ENCODE measurements at places on chromosomes 13 and 19.

GRCh38 chr13:44643256-44643655 lies 67.1 kb upstream of the TSC22D1 start:
- DNase-seq: no peak

DNA sequence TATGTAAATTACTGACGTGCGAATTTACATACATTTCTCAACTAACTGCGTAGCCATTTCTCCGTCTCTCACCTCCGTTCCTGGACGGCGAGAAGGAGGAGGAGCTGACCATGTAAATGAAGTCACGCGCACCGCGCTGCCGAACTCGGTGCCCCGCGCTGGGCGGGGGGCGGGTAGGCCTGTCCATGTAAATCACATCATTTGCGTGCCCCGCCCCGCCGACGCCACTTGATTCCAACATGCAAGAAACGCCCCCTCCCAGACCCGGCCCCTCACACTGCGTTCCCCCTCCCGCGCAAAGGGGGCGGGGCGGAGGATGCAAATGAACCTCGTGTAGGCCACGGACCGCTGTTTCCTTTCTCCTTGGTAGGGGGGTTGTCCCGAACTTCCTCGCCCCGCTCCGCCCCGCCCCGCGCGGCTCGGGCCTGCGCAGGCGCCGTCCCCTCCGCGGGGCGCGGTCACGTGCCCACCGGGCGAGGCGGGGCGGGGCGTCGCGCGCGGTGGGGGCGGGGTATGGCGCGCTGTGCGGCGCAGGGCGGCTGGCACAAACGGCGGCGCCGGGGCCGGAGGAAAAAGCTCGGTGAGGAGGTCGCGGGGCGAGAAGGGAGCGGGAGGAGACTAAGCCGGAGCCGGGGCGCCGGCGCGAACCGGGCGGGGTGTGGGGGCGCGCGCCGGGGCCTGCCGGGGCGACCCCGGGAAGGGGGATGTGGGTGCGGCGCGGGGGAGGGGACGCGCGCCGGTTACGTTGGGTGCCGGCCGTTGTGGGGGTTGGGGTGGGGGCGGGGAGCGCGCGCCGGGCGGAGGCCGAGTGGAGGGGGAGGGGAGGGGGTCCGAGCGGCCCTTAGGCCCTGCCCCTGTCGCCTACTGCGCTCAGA lies at the start of gene EGLN2:
EGLN2 (plus strand) TSS at position 509 of the 875 bp plus-strand sequence. CDS start 1,382 bp downstream, outside the sequence.
- peak; percentile 100 for DNase-seq

DNA sequence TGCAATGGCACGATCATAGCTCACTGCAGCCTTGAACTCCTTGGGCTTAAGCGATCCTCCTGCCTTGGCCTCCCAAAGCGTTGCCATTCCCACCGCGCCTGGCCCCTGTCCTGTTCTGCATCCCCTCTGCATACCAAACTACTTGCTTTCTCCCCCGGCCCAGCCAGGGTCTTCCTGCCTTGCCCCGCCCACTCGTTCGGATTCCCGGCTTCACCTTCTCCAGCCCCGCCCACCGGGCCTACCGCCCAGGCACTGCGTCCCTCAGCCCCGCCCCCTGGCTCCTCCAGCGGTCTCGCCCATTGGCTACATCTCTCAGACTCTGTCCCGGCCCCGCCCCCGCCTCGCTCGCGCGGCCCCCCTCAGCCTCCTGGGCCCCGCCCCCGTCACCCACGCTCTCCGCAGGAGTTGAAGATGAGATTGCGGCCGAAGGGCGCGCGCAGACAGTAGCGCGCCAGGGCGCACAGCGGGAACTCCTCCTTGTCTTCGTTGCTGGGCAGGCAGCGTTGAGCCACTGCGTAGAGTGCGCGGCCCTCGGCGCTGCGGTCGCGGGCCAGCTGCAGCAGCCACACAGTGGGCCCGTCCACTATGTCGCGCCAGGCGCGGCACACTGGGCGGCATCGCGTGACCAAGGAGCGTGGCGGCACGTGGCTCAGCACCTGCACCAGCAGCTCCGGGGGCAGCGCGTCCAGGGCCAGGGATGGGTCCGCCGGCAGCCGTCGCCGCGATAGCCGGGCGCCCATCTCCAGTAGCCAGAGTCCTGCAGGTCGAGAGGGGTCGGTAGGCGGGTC lies 19.0 kb downstream of the MRPS12 start:
- peak; percentile 78 for DNase-seq

GRCh38 chr19:8498295-8498694 lies 4.1 kb downstream of the PRAM1 start:
- no peak for DNase-seq

- no peak for DNase-seq
Observed at GRCh38 chr13:33277037-33277740, 8.4 kb downstream of the STARD13 start.

DNA sequence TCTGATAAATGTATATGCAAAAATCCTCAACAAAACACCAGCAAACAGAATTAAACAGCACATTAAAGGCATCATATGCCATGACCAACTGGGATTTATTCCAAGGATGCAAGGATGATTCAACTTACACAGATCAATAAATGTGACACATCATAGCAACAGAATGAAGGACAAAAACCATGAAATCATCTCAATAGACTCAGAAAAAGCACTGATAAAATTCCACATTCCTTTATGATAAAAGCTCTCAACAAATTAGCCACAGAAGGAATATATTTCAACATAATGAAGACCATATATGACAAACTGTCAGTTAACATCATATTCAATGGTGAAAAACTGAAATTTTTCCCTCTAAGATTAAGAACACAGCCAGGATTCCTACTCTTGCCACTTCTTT lies 691.6 kb downstream of the DIAPH3 start:
- no peak for DNase-seq

GRCh38 chr19:33290082-33290815 lies 12.1 kb downstream of the CEBPA start:
- no peak for DNase-seq

DNA sequence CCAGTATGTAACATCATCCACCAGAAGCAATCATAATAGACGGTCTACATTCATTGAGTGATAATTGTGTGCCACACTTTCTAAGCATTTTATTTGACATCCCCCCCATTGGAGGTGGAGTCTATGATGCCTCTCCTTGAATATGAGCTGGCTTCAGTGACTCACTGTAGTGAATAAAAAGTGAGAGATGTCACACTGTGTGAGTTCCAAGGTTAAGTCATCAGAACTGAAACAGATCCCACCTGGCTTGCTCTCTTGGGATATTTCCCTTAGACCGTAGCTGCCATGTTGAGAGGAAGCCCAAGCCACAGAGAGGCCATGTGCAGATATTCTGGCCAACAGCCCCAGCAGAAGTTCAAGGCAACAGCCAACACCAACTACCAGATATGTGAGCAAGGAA lies 12.6 kb downstream of the RTBDN start:
- no peak for DNase-seq
